Heart right ventricle (tissue), 16 donors: ENCODE measurements at places on chromosomes 12 and 14. TPM values are rescaled to one million over a fixed set of nuclear protein-coding genes. Genes with fewer than 3 reads are reported as not detected.

Gene GPHB5
- not detected for polyA plus RNA-seq

Gene RNF212B
- polyA plus RNA-seq: not detected

- no peaks in the 10 kb centered on the region for H3K27me3 ChIP-seq
- H3K36me3 ChIP-seq: no peaks in the 10 kb centered on the region
- H3K4me1 ChIP-seq: peaks cover 57% of the 10 kb centered on the region
- H3K4me3 ChIP-seq: peak overlapping the region; percentile 57
Measured at GRCh38 chr12:121626853-121627640, 717 bp downstream of the ORAI1 start.

- H3K36me3 ChIP-seq: no peaks in the 10 kb centered on the region
- no peaks in the 10 kb centered on the region for H3K4me1 ChIP-seq
- no peak overlapping the region for H3K4me3 ChIP-seq
Measured at GRCh38 chr12:19095331-19095730, 34.2 kb upstream of the PLEKHA5 start.

DNA sequence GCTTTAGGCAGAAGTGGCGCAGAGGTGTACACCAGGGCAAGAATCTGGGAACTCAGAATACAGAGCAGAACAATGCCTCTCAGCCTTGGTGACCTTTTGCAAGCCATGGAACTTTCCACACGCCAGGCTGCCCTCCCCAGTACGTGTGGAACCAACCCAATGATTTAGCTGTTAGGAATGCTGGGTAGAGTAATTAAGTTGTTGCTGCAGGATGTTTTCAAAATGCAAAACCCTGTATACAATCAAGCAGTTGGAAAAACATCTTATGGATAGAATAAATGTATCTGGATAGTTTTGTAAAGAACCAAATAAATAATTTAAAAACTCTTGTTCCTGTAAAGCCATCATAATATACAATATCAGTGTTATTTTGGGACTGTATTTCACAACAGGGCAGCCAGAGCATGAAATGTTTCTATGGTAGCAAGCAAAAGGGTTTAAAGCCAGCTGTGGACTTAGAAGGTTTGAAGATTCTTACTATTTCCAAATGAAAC lies 19.4 kb downstream of the PPP1R36 start:
- H3K36me3 ChIP-seq: no peaks in the 10 kb centered on the region
- peak overlapping the region; percentile 78 for H3K27ac ChIP-seq
- peak; percentile 48 for DNase-seq
- H3K4me3 ChIP-seq: no peak overlapping the region
- H3K4me1 ChIP-seq: peaks cover 20% of the 10 kb centered on the region
- no peaks in the 10 kb centered on the region for H3K27me3 ChIP-seq

GRCh38 chr12:131919366-131920156 lies 9.5 kb upstream of the PUS1 start:
- H3K27ac ChIP-seq: no peak overlapping the region
- H3K4me3 ChIP-seq: no peak overlapping the region

Gene SDR39U1
- 88.5 TPM for polyA plus RNA-seq

Gene POTEM
- not detected for polyA plus RNA-seq

Gene NOVA1
- 7.3 TPM for polyA plus RNA-seq

- H3K36me3 ChIP-seq: no peaks in the 10 kb centered on the region
- peak overlapping the region; percentile 79 for H3K27ac ChIP-seq
- H3K4me1 ChIP-seq: peaks cover 43% of the 10 kb centered on the region
- no peak overlapping the region for H3K4me3 ChIP-seq
- no peak for DNase-seq
Measured at GRCh38 chr14:22513066-22513812, 75.8 kb downstream of the DAD1 start.

- H3K36me3 ChIP-seq: no peaks in the 10 kb centered on the region
- H3K27ac ChIP-seq: peak overlapping the region; percentile 23
- DNase-seq: peak; percentile 42
- H3K4me1 ChIP-seq: no peaks in the 10 kb centered on the region
Measured at GRCh38 chr12:106118-106591, 39.6 kb downstream of the IQSEC3 start.

GRCh38 chr14:100445436-100446088 lies 122.4 kb downstream of the SLC25A47 start:
- H3K27ac ChIP-seq: no peak overlapping the region
- no peak for DNase-seq
- H3K36me3 ChIP-seq: no peaks in the 10 kb centered on the region
- H3K4me3 ChIP-seq: no peak overlapping the region
- no peaks in the 10 kb centered on the region for H3K27me3 ChIP-seq

DNA sequence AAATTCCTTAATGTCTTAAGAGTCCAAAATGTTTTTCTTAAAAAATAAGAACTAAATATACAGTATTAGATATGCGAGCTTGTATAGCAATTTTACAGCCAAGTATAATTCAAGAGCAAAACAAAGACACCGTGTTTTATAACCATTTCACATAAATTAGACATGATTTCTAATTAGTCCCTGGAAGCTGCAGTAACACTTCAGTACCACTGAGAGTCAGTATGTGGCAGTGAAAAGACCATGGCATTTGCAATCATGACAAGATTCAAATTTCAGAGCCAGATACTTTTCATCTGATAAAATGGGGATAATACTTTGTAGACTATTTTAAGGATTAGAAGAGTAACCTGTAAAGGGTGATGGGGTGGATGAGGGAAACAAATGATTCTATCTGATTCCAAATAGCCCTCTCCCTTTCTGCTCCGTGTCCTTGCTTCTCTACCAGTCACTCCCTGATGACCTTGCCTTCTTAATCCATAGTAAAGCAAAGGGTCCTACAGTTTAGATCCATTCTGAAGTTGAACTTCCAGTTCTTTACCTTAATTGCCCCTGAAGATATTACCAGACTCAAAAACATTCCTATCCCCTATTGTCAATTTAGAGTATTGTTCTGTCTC lies 145.4 kb upstream of the ABCD2 start:
- H3K27me3 ChIP-seq: no peaks in the 10 kb centered on the region
- H3K36me3 ChIP-seq: no peaks in the 10 kb centered on the region
- H3K4me3 ChIP-seq: no peak overlapping the region
- DNase-seq: no peak

GRCh38 chr12:79737875-79738718 lies 47.3 kb upstream of the PAWR start:
- no peak overlapping the region for H3K4me3 ChIP-seq
- H3K36me3 ChIP-seq: no peaks in the 10 kb centered on the region
- H3K27ac ChIP-seq: no peak overlapping the region
- DNase-seq: peak; percentile 18
- no peaks in the 10 kb centered on the region for H3K27me3 ChIP-seq
- H3K4me1 ChIP-seq: no peaks in the 10 kb centered on the region

Gene RNU4-1
- not detected for polyA plus RNA-seq

GRCh38 chr12:130462558-130463274 lies 125.0 kb downstream of the PIWIL1 start:
- no peak for DNase-seq
- H3K27me3 ChIP-seq: no peaks in the 10 kb centered on the region
- H3K36me3 ChIP-seq: no peaks in the 10 kb centered on the region

DNA sequence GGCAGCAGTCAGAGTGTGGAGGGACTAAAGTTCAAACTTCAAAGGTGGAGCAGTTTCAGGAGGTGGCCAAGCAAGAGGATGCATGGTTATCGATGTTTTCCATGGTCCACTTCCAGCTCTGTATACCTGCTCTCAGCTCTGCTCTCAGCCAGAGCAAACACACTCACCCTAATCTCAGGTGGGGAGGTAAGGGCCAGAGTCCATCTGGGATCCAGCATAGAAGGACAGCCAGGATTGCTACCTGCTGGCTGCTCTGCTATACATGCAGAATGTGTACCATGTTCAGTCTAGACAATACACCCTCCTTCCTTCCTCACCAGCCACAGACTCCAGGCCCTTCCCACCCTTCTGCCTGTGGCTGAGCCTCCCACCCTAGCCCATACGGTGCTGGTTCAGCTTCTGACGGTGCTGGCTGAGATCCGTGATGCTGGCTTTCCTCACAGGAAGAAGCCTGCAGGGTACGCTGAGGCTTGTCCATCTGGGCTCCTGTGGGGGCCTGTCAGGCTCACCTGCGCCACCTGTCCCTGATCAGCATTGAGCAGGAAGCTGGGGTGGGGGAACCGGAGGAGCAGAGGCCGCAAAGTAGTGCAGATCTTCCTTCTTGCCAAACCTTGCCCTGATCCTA lies 2.4 kb downstream of the CBLN3 start:
- H3K27ac ChIP-seq: no peak overlapping the region
- no peak for DNase-seq
- H3K36me3 ChIP-seq: peaks cover 3% of the 10 kb centered on the region
- no peak overlapping the region for H3K4me3 ChIP-seq

GRCh38 chr12:99223579-99223978 lies 424.0 kb upstream of the GARIN6 start:
- H3K36me3 ChIP-seq: no peaks in the 10 kb centered on the region
- H3K27me3 ChIP-seq: no peaks in the 10 kb centered on the region
- no peak for DNase-seq

Gene SPPL3
- 12.3 TPM for polyA plus RNA-seq

DNA sequence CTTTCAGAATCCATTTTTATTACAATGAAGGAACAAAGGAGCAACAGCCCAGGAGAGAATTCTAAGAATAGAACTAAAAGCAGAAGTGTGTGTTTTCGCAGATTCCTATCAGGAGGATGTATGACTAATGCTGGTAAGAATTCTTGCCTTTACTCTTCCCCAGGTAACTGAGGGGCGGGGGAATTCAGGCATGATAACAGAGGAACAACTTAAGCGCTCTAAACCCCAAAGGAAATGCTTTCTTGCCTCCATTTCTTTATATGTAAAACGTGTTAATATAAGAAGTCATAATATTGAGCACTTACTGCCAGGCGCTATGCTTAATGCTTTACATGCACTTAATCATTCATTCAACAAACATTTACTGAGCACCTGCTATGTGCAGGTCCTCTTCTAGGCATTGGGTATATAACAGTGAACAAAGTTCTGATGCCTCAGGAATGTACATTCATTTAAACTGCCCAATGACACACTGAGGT lies 4.5 kb downstream of the HCAR1 start:
- DNase-seq: no peak
- no peak overlapping the region for H3K4me3 ChIP-seq
- peak overlapping the region; percentile 4 for H3K27ac ChIP-seq
- H3K27me3 ChIP-seq: peaks cover 11% of the 10 kb centered on the region

Gene KLRG1
- polyA plus RNA-seq: 1.8 TPM

GRCh38 chr12:120571299-120571698 lies 9.9 kb downstream of the POP5 start:
- peaks cover 11% of the 10 kb centered on the region for H3K4me1 ChIP-seq
- no peak for DNase-seq
- H3K27me3 ChIP-seq: no peaks in the 10 kb centered on the region
- no peak overlapping the region for H3K4me3 ChIP-seq

Gene BDKRB2
- polyA plus RNA-seq: 0.59 TPM

Gene RNASE1
- polyA plus RNA-seq: 342 TPM

GRCh38 chr12:121241156-121241970 lies 31.4 kb downstream of the P2RX4 start:
- peaks cover 44% of the 10 kb centered on the region for H3K4me1 ChIP-seq
- DNase-seq: no peak
- H3K27ac ChIP-seq: peak overlapping the region; percentile 50
- peak overlapping the region; percentile 44 for H3K4me3 ChIP-seq
- H3K36me3 ChIP-seq: peaks cover 66% of the 10 kb centered on the region

DNA sequence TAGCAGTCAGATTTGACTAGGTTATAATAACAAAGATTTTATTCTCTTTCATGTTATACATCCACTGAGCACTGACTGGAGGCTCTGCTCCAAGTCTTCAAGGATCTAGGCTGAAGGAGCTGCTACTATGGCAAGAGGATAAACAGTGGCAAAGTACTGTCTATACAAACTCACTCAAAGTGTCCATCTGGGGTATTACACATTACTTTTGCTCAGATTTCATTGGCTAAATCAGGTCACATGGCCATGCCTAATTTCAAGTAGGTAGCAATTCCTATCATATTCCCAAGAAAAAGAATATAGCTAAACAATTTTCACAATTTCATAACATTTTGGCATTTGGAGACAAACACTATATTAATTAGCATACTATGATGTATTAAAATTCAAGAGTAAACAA lies 40.9 kb downstream of the CDK17 start:
- no peak overlapping the region for H3K4me3 ChIP-seq
- H3K27me3 ChIP-seq: no peaks in the 10 kb centered on the region
- no peaks in the 10 kb centered on the region for H3K4me1 ChIP-seq
- H3K36me3 ChIP-seq: no peaks in the 10 kb centered on the region

DNA sequence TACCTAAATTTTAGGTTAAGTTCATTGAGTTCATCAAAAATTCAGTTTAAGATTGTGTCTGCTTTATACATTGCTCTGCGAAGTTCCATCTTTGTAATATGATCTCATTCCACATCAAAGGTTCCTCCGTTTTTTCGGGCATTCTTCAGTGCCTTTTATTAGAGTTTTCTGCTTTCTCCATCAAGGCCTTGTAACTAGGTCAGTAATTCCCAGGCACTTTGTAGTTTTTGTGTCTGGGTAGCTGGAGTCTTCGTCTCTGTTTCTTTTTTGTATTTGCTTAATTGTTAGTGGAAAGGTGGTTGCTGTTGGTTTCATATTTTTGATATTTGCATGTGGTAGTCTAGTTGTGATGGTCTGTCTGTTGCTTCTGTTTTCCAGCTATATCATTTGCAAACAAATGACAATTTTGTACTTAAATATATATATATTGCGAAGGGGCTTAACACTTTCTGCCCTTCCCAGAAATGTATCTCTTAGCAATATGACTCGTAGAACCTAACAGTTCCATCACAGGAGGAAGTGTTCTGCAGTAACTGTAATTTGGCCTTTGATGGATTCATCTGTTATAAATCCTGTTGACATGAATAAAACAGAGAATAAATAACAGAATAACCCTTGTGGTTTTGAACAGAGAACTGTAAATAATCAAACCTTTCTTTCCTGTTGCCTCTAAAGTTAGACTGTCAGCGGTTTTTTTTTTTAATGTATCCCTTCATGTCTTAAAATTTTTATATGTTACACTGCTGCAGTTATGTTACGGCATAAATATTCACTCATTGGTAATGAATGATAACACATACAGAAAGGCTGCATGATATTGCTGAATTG lies 88.4 kb upstream of the DYNC1H1 start:
- no peak overlapping the region for H3K4me3 ChIP-seq
- no peak for DNase-seq
- no peaks in the 10 kb centered on the region for H3K4me1 ChIP-seq
- H3K27ac ChIP-seq: peak overlapping the region; percentile 89

GRCh38 chr12:132327336-132328171 lies 1.8 kb downstream of the GALNT9 start:
- no peaks in the 10 kb centered on the region for H3K36me3 ChIP-seq
- peaks cover 11% of the 10 kb centered on the region for H3K4me1 ChIP-seq
- no peak for DNase-seq
- no peak overlapping the region for H3K4me3 ChIP-seq
- no peak overlapping the region for H3K27ac ChIP-seq
- H3K27me3 ChIP-seq: peaks cover 95% of the 10 kb centered on the region

- H3K4me3 ChIP-seq: no peak overlapping the region
- DNase-seq: peak; percentile 77
- peaks cover 7% of the 10 kb centered on the region for H3K4me1 ChIP-seq
- no peaks in the 10 kb centered on the region for H3K36me3 ChIP-seq
- no peaks in the 10 kb centered on the region for H3K27me3 ChIP-seq
Measured at GRCh38 chr12:52156757-52157565, 34.9 kb downstream of the KRT80 start.

Gene PSMB5
- polyA plus RNA-seq: 206 TPM

Gene PLA2G1B
- 0.22 TPM for polyA plus RNA-seq
